Aorta (tissue), 5 donors: ENCODE measurements at places on chromosomes 2 and 18. TPM values are rescaled to one million over a fixed set of nuclear protein-coding genes. Genes with fewer than 3 reads are reported as not detected.

- no peaks in the 10 kb centered on the region for H3K27me3 ChIP-seq
- no peak overlapping the region for H3K27ac ChIP-seq
- H3K4me1 ChIP-seq: no peaks in the 10 kb centered on the region
- H3K36me3 ChIP-seq: no peaks in the 10 kb centered on the region
- DNase-seq: no peak
- H3K4me3 ChIP-seq: no peak overlapping the region
Observed at GRCh38 chr2:117557626-117558025, 256.9 kb upstream of the DDX18 start.

ADD2 gene
- 1.7 TPM for total RNA-seq

AMER3 gene
- not detected for total RNA-seq

SERPINB12 gene
- total RNA-seq: not detected

- H3K4me3 ChIP-seq: no peak overlapping the region
- no peaks in the 10 kb centered on the region for H3K4me1 ChIP-seq
- H3K27ac ChIP-seq: no peak overlapping the region
- H3K27me3 ChIP-seq: no peaks in the 10 kb centered on the region
- H3K36me3 ChIP-seq: peaks cover 2% of the 10 kb centered on the region
Observed at GRCh38 chr2:23760736-23761135, 166.2 kb downstream of the ATAD2B start.

DNA sequence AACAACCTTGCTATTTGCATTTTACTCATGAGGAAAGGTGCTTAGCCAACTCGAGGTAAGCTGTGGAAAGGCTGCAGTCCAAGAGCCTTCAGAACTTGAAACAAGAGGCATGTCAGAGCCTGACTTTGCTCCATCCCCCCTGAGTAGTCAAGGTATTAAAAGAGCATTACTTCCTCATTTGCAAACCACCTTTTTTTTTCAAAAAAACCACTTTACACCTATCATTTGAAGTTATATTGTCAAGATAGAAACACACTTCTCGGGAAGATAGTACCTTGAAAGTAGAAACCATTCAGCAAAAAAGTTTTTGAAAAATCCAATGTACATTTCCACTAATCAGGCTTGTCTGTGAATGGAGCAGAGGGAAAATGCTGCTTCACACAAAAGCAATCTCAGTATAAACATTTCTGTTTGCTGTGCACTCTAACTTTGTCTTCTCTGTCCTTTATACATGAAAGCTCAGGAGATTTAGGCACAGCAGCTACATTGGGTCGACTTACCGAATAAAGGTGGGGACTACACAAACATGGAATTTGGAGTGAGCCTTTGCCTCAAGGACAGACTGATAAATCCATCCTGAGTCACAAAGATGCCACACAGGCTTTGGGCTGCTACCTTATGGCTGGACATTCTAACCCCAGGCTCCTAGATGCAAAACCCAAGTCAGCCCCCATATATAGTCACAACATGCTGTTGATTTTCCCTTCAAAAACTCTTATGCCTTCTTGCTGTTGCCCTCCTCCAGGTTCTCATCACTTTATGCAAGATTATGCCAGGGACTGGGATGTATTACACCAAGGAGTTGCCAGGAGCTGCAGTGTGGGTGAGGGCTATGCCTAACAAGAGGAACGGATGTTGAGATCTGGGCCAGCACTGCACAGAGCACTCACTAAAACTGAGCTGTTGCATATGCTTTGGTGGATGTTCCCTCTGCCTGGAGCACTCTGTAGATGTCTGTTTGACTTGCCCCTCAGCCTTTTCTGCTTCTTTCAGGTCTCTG, 41.4 kb upstream of the EML4 start:
- DNase-seq: no peak
- no peak overlapping the region for H3K4me3 ChIP-seq
- no peaks in the 10 kb centered on the region for H3K36me3 ChIP-seq
- H3K27me3 ChIP-seq: no peaks in the 10 kb centered on the region

- no peaks in the 10 kb centered on the region for H3K4me1 ChIP-seq
- H3K27me3 ChIP-seq: peaks cover 1% of the 10 kb centered on the region
- H3K36me3 ChIP-seq: no peaks in the 10 kb centered on the region
- no peak overlapping the region for H3K4me3 ChIP-seq
- no peak overlapping the region for H3K27ac ChIP-seq
Observed at GRCh38 chr2:224042191-224042696, 3.2 kb upstream of the SERPINE2 start.

GRCh38 chr18:12236934-12237832, 17.0 kb upstream of the CIDEA start:
- no peak overlapping the region for H3K27ac ChIP-seq
- H3K27me3 ChIP-seq: no peaks in the 10 kb centered on the region
- H3K36me3 ChIP-seq: no peaks in the 10 kb centered on the region
- peak; percentile 86 for DNase-seq

RAB6C gene
- not detected for total RNA-seq

TMEM178A gene
- total RNA-seq: 2.0 TPM

SYT4 gene
- not detected for total RNA-seq

- no peak overlapping the region for H3K27ac ChIP-seq
- H3K4me3 ChIP-seq: no peak overlapping the region
- DNase-seq: peak; percentile 59
- no peaks in the 10 kb centered on the region for H3K36me3 ChIP-seq
- H3K4me1 ChIP-seq: no peaks in the 10 kb centered on the region
Observed at GRCh38 chr18:24763765-24764513, 303.5 kb downstream of the HRH4 start.

SCTR gene
- not detected for total RNA-seq
